ENCODE measurements at places on chromosomes 5 and 9.
A peak's percentile ranks its signal among the peaks of the same experiment; 100 is the strongest.

- no peak for DNase-seq
These were observed 12.3 kb downstream of the ACTBL2 start for GRCh38 chr5:57470339-57470738.

DNA sequence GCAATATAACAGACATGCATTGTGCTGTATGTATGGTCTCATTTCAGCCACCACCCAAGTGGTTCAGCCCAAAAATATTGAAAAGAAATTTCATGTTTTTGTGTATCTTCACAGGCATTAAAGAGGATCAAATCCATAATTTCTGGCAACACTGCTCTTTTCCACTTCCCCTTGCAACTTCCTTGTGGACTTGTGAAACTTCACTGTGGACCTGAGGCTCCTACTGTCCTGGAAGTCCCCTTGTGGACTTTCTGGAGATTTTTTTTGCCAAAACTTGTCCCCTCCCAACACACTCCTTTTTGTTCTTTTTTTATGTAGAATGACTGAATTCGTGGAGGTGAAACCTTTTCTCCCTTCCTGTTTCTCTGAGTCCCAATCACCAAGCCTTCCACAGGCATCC is 14.3 kb downstream of the OTULINL start:
- DNase-seq: no peak

GRCh38 chr9:68708513-68708912 is 3.5 kb downstream of the PIP5K1B start:
- DNase-seq: no peak

DNA sequence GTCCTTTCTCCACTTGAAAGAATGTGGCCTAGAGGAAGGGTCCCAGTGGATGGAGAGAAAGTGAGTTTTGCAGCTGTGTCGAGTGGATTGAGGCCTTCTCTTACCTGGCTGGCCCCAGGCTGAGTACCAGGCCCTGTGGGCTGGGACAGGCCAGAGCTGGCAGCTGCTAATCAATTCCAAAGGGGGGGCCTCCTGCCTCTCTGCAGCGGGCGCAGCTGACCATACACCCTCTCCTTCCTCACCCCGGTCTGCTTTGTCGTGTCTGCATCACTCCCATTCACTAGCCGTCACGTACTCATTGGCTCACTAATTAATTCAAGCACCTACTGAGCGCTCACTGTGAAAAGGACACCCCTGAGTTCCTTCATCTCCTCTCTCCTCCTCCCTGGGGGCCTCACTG is 58.4 kb upstream of the PITX1 start:
- DNase-seq: no peak

- DNase-seq: peak; percentile 26
These were observed 271.9 kb downstream of the NSG2 start for GRCh38 chr5:174317256-174317894.

DNA sequence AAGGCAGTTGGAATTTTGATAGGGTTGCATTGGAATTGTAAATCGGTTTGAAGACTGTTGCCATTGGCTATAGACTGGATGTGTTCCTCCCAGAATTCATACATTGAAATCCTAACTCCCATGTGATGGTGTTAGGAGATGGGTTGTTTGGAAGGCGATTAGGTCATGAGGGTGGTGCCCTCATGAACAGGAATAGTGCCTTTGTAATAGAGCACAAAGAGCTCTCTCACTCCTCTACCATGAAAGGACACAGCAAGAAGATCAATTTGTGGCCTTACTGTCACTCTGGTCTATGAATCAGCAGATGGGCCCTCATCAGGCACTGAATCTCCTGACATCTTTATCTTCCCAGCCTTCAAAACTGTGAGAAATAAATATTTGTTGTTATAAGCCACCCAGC is 133.2 kb downstream of the PARP8 start:
- no peak for DNase-seq

DNA sequence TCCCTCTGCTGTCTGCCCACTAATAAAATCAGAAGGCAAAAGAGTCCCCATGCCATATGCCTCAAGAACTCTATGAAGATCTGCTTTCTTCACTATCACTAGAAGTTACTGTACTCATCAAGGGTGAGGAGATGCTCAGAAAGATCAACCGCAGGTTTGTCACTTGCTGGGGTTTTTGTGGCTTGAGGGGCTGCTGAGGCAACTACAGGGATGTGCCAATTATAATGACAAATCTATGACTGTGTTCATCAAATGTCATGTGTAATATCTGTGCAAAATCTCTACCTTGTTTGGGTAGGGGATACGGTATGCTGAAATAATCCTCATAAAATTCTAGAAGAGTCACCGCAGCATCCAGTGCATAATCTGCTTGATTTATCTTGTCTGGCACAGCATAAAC is 13.0 kb downstream of the ERAP1 start:
- no peak for DNase-seq

GRCh38 chr9:123597876-123598556 is 242.0 kb downstream of the CRB2 start:
- DNase-seq: no peak

DNA sequence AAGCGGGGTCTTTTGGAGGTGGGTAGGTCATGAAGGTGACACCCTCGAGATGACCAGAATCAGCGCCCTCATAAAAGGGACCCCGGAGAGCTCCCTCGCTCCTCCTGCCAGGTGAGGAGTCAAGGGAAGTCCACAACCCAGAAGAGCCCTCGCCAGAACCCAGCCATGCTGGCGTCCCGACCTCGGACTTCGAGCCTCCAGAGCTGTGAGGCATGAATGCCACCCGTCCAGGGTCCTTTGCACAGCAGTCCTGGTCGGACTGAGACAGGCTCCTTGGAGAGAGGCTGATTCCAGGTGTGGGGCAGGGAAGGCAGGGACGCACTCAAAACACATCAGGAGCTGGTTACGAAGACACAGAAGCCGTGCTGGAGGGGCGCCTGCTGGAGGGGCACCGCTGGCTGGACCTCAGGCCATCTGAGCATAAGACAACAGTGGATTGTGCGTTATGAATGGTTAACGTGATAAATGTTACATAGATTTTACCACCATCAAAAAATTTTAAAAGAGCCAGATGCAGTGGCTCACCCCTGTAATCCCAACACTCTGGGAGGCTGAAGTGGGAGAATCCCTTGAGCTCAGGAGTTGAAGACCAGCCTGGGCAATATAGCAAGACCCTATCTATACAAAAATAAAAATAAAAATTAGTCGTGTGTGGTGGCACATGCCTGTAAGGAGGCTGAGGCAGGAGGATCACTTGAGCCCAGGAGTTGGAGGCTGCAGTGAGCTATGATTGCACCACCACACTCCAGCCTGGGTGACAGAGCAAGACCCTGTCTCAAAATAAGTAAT is 5.7 kb upstream of the CLIC3 start:
- no peak for DNase-seq

DNA sequence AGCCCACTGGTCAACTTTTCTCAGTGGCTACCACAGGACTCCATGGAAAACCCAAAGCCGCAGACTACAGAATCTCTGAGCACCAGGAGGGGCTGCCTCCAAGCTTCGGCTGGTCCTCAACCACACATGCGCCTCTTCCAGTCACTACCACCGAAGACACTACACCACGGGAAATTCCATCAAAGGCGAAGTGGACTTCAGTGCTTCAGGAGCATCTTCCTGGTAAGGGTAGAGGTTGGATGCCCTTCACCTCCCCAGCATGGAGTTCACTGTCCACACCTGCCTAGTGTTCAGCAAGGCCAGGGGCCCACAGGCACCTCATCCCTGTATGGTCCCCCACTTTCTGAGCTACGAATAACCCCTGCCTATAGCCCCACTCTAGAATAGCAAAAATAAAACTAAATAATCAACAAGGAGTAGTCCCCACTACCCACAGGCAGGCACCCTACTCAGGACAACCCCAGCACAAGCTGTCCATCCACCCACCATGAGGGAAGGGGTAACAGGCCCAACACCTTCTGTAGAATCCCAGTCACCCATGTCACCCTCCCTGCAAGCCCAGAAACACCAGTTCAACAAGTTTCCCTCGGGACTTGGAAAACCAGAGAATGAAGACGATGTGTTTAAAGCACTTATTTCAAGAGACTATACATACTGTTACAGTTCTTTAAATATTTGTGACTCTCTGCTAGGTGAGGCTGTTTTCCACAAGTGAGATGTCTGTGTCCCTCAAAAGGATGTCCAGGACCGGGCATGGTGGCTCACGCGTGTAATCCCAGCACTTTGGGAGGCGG is 2.6 kb downstream of the VDAC1 start:
- DNase-seq: no peak

DNA sequence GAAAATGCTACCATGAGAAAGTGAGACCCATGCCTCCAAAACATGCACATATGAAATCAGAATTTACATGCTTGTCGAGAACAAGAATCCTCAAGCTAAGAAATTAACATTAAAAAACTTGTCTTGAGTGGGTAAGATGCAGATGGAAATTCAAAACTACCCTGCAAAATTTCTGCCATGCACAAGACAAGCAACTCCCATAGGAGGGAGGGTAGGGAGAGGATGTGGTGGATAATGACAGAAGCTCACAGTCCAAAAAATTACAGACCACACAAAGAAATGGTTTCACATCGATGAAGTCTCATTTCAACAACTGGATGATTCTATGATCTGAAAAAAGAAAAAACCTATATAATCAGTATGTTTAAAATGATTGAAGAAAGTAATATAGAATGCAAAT is 319.9 kb upstream of the PTGER4 start:
- DNase-seq: no peak
